Aorta (tissue), 5 donors: ENCODE measurements at places on chromosomes 16 and 17. TPM values are rescaled to one million over a fixed set of nuclear protein-coding genes. Genes with fewer than 3 reads are reported as not detected.

- DNase-seq: no peak
These were observed 211.1 kb upstream of the WSB1 start for GRCh38 chr17:27082775-27083154.

DNA sequence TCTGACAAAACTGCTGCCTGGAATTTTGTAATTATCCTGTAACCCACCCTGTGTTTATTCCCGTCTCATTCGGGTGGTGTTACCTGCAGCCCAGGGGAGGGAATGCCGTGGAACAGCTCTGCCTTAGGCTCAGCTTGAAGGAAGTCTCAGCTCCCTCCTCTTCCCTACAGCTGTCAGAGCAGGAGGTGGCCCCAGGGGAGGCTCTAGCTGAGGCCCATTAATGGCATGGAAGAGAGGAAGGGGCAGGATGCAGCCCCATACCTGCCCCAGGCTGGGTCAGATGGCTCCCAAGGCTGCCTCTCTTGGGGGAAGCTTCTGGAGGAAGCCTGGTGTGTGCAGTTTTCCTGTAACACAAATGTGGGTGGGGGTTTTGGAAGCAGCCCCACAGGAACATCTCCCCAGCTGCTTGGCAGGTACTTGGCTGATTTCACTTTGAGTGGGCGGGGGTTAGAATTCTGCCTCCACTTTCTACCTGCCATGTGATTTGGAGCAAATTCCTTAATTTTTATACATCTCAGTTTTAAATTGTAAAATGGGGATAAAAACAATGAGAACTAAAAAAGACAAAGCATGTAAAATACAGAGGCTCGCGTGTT is 103.9 kb downstream of the MGAT5B start:
- DNase-seq: no peak

GRCh38 chr16:54842743-54843423 is 87.8 kb upstream of the IRX5 start:
- DNase-seq: no peak

Gene METTL26
- 45.2 TPM for total RNA-seq

- DNase-seq: no peak
These were observed 26.3 kb downstream of the AARSD1 start for GRCh38 chr17:42937712-42938596.

Gene UTS2R
- total RNA-seq: not detected

GRCh38 chr17:27572665-27573064 is 58.3 kb upstream of the LGALS9 start:
- no peak for DNase-seq

GRCh38 chr17:69047368-69048263 is 13.1 kb downstream of the ABCA9 start:
- no peak for DNase-seq

DNA sequence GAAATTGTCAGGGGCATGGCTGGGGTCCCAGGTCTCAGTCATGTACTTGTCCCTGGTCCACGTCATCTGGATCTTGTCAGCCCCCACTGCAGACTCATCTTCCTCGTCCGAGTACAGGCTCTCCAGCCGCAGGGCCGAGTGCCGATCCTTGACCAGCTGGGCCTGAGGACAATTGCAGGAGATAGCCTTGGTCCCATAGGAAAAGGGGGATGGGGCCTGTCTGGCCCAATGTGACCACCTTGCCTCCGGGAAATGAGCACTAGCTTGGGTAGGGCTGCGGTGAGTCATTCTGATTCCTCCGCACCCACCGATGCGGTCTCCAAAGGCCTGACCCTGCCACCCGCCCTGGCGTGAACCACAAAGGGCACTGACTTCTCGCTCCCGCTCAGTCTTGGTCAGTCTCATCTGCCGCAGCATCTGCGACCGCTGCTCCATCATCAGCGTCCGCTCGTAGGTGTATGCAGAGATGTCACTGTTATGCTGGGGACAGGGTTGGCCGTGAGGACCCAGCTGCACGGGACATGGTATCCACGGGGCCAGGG is 1.5 kb upstream of the LCAT start:
- no peak for DNase-seq

DNA sequence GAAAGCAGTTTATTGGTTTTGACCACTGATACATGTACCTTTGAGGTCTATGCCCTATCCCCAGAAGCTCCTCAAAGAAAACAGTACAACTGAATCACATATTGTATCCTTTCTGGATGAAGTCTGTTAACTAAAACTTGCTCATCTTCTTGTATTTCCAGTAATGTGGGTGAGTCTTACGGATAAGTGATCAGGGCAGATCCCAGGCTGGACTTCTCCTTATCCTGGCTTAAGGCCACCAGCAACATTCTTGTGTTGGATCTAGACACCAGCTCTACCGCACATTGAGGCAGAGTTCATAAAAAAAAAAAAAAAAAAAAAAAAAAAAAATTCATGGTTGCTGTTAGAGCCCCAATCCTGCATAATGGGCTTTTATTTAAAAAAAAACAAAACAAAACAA is 536.7 kb upstream of the HSBP1 start:
- no peak for DNase-seq

Gene TBC1D3C
- not detected for total RNA-seq

DNA sequence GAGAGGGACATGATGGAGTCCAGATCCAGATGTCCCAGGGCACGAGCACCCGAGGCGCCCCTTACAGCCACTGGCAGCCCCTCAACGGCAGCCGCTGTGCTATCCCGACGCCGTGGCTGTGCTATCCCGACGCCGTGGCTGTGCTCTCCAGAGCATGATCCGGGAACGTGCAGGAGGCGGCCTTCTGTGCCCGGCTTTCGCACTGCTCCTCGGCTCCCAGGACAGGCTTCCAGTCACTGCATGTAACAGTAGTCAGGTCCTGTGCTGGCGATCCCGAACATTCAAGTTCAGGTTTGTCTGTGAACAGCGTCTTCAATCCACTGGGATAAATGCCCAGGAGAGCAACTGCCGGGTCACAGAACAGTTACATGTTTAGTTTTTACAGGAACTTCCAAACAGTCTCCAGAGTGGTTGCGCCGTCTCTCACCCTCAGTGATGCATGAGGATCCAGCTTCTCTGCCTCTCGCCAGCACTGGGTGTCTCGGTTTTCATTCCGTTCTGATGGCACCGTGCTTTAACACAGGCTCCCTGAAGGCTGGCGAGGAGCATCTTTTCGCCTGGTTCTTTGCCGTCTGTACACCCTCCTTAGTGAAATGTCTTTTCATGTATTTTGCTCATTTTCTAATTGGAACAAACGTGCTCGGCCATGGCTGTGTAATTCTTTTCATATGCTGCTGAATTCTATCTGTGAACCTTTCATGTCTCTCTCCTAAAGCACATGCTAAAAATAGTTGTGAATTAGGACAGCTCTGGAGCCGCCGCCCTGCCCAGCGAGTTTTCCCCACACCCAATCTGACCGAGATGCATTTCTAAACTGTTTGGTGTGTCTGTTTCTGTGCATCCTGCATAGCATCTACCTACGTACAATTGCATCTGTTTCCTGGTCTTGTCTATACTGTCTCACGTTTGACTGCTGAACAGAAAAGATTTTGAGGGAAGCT is 72.6 kb upstream of the METRNL start:
- DNase-seq: no peak

Gene PRR35
- total RNA-seq: not detected

Gene CNTD1
- not detected for total RNA-seq

Gene REXO5
- total RNA-seq: 3.0 TPM

DNA sequence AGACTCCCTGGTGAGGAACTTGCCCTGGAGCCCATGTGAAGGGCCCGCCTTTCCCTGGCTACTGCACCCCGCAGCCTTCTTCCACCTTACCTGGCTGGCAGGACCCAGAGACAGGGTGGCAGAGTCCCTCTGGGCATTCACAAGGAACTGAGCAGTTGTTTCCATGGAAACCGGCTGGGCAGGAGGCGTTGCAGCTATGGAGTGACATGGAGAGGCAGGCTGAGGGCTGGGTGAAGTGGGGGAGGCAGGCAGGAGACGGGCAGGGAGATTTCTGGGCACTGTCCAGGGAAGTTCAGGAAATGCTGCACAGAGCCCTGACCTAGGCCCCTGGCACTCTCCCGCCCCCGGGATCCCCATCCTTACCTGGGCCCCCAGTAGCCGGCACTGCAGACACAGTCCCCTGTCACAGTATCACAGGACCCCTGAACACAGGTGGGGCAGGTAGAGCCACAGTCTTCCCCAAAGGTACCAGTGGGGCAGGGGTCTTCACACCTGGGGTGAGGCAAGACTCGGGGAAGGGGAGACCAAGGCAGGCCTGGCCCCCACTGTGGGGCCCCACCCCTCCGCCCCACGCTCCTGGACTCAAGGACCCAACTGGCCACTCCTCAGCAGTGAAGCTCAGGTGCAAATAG is 5.9 kb downstream of the SCARF1 start:
- DNase-seq: no peak

Gene CCL1
- not detected for total RNA-seq

Gene KRT20
- total RNA-seq: not detected

Gene KIF1C
- 187 TPM for total RNA-seq

Gene TAF1C
- 50.9 TPM for total RNA-seq

DNA sequence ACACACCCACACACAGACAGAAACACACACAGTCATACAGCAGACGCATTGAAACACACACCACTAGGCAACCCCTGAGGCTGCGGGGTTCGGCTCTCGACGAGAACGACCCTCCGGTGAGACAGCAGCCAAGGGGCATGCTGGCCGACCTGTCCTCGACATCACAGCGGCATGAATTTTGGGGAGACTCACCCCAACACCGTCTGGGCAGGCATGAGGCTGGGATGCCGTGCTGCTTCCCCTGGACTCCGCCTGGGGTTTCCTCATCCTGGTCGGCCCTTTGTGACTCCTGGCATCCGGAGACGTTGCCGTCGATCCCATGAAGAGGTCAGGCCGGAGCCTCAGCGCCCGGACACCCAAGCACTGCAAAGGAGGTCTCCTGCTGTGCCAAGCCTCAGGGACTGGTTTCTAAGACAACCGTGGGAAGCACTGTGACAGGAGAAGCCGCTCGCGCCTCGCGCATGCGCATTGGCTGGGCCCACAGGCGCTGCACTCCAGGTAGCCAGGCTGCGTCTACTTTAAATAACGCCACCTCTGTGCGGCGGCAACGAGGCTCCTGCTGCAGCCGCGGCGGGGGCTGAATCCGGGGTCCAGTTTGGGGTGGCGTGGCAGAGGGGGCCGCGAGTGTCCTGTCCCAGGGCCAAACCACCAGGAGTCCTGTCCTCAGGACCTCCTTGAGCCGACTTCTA is 13.8 kb upstream of the KCNJ18 start:
- no peak for DNase-seq

Gene EFCAB13
- total RNA-seq: 34.2 TPM

- DNase-seq: no peak
These were observed 70.3 kb downstream of the YPEL2 start for GRCh38 chr17:59401725-59402124.

Gene MRPL38
- 65.4 TPM for total RNA-seq

GRCh38 chr17:74386386-74386785 is 19.1 kb downstream of the GPR142 start:
- peak; percentile 74 for DNase-seq

DNA sequence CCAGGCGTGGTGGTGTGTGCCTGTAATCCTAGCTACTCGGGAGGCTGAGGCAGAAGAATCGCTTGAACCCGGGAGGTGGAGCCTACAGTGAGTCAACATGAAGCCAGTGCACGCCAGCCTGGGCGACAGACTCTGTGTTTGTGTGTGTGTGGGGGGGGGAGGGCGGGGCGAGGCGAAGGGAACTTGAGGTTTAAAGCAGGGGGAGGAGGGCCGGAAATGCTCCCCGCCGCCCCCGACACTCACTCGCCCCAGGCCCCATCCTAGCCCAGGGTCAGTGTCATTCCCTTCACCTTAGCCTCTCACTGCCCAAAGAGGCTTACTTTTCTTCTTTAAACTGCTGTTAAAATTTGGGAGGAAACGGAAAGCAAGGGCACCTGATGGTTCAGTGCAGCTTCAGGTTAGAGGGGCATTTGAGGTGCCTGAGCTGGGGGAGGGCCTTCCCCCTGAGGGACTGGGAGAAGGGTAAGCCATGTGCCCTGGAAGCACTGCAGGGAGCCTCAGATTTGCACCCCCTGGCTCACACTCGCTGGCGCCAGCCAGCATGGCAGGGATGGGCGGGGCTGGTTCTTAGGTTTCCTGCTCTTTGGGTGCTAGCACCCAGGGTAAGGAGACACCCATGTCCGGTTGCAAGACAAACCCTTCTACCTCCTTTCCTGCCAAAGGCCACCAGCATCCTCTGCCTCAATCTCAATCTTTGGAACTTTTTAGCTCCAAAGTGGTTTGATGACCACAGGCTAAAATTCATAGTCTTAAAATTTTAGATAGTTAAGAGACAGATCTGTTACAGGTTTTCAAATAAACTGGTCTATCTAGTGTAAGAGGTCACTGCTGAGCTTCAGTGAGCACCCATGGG is 2.2 kb upstream of the LIMD2 start:
- no peak for DNase-seq

Gene SPIRE2
- total RNA-seq: 2.2 TPM

GRCh38 chr16:71927383-71927782 is 32.1 kb downstream of the IST1 start:
- no peak for DNase-seq

DNA sequence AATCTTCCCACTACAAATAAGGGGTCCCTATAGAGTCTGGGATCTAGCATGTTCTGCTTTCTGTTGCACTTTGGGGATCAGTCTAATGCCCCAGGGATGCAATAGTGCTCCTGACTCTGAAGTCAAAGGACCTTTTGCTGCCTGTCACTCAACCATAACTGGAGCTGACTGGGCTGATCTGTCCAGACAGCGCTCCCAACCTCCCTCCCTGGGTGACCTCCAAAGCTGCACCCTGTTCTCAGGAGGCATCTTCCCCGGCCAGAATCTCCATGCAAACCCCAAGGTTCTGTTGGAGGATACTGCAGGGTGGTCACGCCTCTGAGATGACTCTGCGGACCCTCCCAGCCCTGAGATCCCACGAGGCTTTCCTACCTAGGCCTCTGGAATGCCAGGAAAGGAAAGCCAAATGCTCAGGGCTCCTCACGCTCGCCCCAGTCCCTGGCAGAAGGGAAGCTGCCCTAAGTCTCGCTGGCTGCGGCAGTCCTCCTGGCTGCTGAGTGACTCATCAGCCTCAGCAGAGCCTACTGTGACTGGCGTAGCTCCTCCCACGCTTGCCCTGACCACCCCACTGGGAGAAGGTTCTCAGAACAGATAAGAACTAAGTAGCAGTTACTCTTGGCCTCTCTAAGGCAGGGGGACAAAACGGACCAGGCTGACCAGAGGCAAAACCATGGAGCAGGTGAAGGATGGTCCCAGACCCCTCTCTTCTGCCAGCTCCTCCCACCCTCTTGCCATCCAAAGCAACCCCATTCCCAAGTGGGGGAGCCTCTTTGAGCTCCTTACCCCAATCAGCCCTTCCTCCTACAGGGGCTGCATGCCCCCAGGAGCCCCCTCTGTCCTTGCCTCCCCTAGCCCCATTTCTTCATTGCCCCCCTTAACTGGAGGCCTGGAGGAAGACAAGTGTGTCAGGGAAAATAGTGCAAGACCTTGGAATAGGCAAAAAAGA is 124.1 kb upstream of the TNRC6C start:
- DNase-seq: peak; percentile 90
